ENCODE measurements at places on chromosomes 7 and 10.

DNA sequence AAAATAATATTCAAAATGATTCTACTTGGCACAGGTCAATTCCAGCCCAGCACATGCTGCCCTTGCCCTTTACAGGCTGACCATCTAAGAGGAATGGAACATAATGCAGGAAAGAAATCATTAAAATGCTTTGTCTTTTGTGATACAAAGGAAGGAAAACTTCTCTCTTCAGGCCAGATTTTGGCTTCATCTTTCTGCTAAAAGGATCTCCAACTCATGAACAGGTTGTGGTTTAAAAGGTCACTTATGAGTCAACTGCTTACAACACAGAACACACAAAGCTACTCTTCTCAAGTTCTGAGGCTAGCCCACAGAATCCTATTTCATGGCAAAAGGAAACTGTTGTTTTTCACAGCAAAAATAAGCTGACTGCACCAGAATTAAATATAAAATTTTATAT, 197.1 kb downstream of the DOCK4 start:
- no peak for DNase-seq

DNA sequence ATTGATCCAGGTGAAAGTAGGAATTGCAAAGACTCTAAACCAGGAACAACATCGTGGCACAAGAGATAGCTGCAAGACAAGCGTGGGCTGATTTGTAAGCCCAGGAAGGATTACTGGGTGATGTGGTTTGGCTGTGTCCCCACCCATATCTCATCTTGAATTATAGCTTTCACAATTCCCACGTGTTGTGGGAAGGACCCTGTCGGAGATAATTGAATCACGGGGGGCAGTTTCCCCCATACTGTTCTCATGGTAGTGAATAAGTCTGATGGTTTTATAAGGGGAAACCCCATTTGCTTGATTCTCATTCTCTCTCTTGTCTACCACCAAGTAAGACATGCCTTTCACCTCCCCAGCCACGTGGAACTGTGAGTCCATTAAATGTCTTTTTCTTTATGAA, 59.5 kb downstream of the ST8SIA6 start:
- no peak for DNase-seq

- DNase-seq = no peak
These were observed 229.7 kb upstream of the KCND2 start for GRCh38 chr7:120043250-120043649.

- DNase-seq = no peak
These were observed 63.6 kb downstream of the ZRANB1 start for GRCh38 chr10:125005312-125006187.

DNA sequence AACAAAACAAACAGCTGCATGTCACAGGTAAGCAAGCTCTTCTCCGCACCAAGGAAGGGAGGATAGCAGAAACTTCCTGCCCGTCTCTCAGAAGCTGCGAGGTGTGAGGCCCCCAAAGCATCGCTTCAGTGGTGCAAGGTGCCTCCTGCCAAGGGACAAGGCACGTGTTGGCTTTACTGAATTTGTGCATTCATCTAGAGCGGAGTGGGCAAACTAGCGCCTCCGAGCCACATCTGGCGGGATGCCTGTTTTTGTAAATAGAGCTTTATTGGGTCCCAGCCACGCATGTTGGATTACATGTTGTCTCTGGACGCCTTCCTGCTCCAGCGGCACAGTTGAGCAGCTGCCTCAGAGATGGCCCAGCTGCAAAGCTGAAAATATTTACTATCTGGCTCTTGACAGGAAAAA, 27.7 kb downstream of the PHYH start:
- DNase-seq = no peak

DNA sequence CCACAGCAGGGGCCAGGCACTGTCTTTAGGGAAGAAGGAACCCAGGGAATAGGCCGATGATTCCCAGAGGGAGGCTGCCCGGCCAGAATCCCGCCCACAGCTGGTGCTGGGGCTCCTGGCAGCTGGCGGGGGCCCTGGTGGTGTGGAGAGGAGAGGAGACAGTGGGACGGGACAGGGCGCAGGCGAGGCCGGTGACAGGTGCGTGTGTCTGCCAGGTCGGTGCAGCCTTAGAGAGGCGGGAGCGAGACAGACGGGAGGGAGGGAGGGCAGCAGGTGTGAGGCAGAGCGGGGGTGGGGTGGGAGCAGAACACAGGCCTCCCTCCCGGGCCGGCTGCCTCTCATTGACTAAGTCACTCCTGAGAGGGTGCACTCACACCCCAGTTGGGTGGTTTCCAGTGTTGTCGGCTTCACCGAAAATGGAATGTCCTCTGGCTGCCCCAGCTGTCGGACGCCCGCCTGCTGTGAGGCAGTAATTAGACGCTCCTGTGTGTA, 55.2 kb downstream of the ELFN1 start:
- DNase-seq = no peak

GRCh38 chr10:12643279-12643678, 293.9 kb downstream of the CAMK1D start:
- no peak for DNase-seq

DNA sequence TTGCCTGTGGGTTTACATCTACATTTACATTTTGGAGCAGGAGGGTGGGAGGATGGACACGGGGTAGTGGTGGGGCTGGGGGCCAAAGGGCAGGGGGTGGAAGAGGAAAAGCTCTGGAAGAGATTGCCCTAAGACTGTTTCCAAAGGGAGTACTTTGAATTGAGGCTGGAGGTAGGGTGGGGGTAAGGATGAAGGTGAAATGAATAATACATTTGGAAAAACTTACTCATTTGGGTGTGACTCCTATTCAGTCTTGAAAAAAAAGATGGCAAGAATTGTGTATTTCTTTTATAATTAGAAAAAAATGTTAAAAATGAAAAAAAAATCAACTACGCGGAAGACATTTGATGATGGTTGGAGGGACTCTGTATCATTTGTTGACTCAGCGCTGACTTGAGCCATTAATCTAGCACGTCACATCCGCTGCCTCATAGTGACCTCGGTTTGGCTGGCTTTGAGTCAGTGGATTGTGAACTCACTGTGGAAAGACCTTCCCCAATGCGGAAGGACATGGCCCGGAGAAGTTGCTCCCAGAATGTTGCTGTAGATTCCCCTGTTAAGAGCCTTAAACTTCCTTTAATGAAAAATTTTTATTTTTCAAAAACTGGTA, 2.8 kb downstream of the FAM180A start:
- no peak for DNase-seq

DNA sequence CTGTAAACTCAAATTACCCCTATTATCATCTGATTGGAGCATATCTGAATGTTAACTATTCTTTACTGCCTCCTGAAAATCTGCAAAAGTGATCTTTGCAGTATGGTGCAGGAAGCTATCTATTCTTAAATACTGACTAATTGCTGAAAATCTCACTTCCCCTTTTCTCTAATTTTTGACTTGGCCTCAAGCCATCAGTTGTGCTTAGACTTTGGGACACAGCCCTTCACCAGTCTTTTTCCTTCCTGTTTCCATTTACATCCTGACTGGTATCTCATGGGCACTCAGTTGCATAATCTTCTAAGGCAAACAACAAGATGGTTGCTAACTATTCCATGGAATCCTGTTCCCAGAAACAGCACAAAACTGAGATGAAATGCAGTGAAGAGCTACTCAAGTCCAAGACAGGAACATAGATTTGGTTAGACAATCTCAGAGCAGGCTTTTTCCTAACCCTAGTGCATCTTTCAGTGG, 228.5 kb downstream of the SORCS1 start:
- no peak for DNase-seq

GRCh38 chr7:41053820-41054219, 649.1 kb downstream of the INHBA start:
- DNase-seq = no peak

GRCh38 chr7:37388811-37389210, 59.9 kb downstream of the ELMO1 start:
- no peak for DNase-seq

- DNase-seq = no peak
These were observed 78.8 kb upstream of the GSDME start for GRCh38 chr7:24836084-24836483.

GRCh38 chr7:64667311-64667710, 1.4 kb downstream of the ZNF107 start:
- DNase-seq = no peak

DNA sequence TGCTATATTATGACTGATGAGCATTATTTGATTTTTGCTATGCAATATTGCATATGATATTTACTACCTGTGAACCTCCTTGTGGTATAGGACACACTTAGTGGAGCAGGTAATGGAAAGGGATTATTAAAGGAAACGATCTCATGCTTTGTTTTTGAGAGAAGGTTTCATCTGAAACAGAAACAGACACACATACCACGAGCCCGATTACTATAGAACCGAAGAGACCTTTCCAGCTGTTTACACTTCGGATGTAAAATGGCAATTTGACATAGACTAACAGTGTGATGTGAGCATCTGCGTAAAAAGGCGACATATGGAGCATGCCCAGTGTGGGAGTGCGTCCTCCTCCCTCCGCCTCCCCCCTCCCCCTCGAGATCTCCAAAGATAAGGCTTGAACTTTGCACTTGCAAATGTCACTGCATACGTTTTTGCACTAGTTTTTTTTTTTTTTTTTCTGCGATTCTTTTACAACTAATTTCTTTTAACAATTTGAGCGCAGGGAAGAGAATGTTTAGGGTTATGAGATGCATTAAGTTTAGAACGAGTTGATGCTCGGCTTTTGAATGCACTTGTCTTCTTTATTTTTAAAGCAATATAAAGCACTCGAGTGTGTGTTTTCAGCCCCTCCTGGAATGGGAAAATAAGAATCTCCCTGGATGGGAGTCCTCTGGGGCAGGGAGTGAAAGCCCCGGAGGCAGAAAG, 251.0 kb downstream of the NSUN6 start:
- DNase-seq = no peak

- DNase-seq = no peak
These were observed 203.0 kb upstream of the MDFIC start for GRCh38 chr7:114718861-114719260.

DNA sequence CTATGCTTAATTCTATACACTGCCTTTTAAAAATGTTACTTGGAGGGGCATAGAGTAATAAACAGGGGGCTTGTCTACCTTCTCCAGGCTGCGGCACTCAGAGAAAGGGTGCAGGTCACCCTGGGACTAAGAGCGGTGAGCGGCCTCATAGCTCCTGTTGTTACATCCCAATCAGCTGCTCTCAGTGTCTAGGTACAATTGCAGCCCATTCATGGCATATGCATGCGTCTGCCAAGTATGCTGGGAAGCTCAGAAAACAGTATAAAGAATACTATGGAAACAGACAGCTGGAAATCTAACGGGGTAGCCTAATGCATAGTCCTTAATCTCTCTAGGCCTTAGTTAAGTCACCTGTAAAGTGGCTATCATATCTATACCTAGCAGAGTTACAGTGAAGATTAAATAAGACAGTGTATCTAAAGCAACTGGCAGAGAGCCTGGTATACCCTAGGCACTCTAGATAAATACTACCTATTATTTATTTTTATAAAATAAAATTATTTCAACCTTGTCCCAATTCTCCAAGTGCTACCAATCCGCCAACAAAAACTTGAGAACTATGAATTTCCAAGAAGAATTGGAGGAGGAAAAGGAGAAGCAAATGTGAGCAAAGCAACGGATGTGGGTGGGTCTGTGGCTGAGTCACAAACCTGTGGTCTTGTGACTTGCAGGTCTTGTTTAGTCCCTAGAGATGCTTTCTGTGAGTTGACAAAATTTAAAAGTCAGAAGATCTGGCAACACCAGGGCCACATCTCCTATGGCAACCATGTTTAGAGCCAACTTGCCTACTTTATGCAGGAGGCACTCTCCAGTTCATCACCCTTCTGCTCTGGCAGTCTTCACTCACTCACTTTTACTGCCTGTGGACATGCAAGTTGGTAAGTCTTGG, 183.0 kb downstream of the RAPGEF5 start:
- DNase-seq = no peak

GRCh38 chr7:22025983-22026382, 80.3 kb upstream of the CDCA7L start:
- no peak for DNase-seq

DNA sequence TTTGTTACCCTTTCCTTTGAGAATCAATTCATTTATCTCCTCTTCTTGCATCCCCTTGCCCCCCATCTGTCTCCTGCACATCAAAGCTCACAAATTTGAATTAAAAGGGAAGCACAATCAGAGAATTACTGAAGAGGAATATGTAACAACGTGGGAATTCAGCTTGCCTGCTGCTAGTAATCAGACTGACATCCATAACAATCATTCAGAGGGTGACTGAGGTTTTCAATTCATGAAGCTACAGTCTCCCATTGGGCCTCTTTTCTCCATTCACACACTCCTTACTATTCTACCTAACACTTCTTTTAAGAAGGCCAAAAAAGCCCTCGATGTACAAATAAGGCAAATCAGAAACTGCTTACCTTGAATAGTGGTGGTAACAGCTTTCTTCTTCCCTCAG, 24.3 kb upstream of the DNA2 start:
- no peak for DNase-seq

DNA sequence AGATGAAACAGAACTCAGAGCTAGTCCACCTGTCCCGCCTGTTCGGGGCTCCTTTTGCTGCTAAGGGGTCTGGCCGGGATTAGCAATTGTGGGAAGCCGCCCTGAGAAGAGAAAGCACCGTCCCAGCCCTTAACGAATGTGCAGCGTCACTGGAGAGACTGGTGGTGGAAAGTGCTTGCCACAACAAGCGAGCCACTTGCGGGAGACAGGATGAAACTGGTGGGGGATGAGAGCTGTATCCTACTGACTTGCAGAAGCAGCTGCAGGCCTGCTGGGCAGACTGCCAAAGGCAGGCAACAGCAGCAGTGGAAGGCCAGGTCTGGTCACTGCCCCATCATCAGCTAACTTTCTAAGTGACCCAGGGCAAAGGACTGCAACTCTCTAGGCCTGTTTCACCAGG, 95.4 kb downstream of the FAM53B start:
- peak; percentile 35 for DNase-seq

GRCh38 chr10:4281190-4281825, 496.3 kb upstream of the KLF6 start:
- DNase-seq = no peak

DNA sequence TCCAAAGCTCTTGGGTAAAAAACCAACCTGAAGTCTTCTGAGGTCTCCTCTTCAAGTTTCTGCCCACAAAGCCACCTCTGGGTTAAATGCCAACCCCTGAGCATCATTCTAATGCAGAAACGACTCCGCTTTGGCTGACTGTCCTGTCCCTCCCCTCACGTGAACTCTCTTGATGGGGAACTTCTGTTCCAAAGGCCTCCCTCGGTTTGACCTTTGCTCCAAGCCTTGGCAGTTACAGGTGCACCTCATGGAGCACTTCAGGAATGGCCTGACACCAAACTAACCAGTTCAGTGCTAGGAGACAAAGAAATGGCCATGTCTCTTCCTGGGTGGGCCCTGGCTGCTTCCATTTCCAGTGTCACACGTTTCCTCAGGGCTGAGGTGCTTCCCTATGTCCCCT, 20.0 kb downstream of the CAMK2G start:
- no peak for DNase-seq

GRCh38 chr10:52659085-52659484, 113.5 kb downstream of the MBL2 start:
- no peak for DNase-seq

DNA sequence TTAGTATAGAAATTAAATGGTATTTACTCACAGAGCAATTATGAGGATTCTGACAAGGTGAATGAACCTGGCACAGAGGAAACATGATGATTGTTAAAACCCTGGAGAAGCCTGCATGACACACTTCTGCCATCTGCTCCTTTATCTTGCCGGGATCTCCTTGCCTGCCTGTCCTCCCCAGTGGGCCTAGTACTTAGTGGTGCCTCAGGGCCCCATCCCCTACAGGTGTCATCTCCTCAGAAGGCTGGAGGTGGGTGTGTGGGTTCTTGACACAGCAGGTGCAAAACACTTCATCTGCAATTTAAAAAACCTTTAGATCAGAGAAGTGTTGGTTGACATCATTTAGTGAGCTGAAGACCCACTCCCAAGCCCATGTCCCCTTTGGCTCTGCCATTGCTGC, 261.2 kb downstream of the ADRA2A start:
- no peak for DNase-seq

Data from activated CD4-positive, alpha-beta T cell treated with anti-CD3 and anti-CD28 coated beads for 1 hour (primary cell).